ENCODE measurements at places on chromosomes 5 and 9.

DNA sequence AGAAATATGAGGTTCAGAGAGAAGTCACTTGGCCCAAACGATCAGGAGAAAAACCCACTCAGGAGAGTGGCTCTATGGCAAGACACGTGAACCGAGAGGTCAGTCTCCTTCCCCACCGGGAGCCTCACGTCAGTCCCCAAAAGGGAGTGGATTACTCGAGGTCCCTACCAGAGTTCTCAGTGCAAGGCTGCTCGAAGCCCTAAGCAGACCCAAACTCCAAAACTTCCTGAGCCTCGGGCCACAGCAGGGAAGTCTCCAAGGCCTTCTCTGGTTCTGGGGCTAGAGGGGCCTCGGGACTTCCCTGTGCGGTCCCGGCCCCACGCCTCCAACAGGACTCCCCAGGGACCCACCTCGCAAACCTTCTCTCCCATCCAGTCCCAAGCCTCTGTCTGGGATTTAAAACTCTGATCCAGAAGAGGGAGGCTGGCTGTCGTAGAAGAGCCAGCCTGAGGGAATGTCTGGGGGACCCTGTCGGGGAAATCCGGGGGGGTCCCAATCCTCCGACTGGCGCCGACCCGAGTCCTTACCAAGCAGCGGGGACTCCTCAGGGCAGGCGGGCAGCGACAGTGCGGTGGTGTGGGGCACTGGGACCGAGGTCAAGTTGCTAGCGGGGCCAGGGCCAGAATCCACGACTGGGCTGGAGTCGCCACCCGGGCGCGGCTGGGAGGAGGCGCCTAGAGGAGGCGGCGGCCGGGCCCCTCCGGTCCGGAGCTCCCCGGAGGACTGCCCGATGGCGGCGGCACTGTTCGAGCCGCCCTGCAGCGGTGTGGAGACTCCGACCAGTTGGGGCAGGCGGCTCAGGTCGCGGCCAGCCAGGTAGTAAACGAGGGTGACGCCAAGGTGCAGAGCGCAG is 679 bp downstream of the B4GALT1 start:
- DNase-seq = no peak

DNA sequence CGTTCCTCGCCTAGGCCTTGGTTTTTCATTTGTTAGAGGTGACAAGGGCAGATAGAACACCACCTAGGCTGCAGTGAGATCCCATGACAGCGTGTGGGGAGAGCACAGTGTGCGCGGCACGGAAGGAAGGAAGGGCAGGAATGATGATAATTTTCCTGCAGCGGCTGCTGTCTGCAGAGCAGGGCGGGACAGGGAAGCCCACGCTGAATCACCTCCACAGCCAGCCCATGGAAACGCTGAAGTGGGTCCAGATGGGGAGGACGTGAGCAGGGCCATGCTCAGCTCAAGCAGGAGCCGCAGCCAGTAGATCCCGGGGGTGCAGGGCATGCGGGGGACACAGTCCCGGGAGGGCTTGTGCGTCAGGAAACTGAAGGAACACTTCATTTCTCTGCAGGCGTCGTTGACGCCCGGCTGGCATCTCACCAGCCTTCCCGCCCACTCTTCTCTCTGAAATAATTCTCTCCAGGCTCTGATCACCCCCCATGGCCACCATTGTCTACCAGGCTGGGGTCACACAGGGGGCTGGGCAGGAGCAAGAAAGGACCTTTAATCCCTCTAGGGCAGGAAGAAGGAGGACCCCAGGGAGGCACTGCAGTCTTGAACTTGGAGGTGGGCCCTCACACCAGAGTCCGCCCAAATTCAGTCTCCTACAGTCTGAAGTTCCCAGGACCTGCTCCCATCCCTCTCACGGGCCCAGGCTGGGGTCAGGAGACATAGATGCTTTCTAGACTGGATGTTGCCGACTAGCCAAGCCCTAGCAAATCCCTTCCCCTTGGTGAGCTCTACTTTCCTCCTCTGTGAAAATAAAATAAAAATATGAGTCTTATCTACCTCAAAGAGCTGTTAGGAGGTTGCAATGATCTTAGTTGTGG is 20.9 kb upstream of the SYNPO start:
- no peak for DNase-seq

DNA sequence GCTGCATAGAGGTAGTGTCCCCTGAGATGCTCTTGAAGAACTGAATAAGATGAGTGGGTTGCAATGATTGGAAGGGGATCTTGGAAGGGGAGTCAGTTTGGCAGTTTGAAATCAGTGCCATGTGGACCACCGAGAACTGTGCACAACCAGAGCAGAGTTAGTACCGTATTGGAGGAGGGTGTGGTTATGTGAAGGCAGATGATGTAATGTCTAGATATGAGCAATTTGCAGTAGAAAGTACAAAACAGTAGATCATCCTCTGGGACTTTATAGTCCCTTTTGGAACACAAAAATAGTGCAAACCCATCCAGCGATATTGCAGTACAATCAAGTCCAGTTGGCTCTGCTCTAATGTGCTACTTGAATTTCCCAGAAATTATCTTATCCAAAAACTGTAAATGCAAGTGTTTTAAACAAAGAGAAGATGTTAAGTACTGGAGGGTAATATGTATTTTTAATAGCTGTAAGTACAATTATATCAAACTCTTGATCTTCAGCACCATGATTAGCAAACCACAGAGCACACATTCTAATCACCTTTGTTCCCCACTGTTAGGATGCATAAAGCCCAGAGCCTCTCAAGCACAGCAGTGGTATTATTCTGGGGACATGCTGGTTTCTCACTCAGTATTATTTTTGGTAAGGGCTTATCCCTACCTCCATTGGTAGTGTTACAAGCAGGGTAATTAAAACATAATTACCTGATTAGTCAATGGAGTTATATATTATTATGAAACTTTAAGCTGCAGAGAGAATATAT is 41.5 kb downstream of the MEGF10 start:
- no peak for DNase-seq

- no peak for DNase-seq
Measured at GRCh38 chr9:130755377-130756007, 61.9 kb downstream of the EXOSC2 start.

DNA sequence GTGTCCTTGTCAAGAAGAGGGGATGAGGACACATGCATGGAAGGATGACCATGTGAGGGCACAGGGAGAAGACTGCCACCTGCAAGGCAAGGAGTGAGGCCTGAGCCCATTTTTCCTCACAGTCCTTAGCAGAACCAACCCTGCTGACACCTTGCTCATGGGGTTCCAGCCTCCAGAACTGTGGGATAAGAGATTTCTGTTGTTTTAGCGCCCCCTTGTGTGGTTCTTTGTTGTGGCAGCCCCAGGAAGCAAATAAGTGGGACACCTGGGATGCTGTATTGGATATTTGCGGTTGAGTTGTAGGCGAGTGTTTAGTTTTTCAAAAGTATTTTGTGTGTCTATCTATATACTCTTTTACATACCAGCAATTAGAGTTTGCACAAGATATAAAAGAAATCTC is 206.4 kb downstream of the NXNL2 start:
- DNase-seq = no peak

DNA sequence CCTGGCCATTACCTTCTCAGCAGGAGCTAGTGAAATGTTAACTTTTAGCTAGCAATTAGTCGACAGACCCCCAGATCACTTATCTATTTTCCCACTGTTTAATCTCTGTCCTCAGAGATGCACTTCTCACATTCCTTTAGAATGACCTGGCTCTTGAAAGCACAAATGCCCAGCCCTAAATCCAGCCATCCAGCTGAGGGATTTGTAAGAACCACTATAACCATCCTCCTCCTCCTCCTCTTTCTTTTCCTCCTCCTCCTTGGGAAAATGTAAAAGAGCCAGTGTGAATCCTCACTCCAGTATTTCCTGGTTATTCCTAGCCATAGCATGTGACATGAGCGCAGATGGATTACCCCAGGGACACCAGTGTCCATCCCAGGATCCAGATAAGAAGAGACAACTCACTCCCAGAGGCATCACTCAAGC is 124.3 kb downstream of the ENC1 start:
- DNase-seq = no peak

DNA sequence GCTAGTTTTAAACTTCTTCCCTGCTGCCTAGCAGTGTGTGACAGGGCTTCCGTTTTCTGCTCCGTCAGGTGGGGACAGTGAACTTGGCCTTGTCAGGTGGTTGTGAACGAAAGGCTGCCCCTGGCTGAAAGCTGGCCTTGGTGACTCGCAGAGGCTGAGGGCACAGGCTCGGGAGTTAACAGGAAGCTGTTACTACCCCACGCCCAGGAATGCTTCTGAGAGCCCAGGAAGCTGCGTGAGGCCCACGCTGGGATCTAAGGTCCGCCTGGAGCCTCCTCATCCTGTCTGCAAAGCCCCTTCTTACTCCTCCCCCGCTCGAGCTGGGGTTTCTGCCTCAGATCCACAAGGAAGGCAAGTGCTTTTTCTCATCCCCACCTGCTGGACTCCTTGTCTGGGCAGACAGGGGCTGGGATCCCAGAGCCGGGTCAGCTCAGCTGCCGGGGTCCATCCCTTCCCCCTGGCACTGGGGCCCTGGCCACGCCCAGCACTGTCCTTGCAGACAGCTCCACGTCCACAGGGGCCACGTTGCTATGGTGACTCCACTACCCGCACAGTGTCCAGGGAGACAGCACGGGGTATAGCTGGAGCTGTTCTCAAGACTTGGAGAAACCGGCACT is 124.7 kb upstream of the TBC1D2 start:
- DNase-seq = peak; percentile 21

DNA sequence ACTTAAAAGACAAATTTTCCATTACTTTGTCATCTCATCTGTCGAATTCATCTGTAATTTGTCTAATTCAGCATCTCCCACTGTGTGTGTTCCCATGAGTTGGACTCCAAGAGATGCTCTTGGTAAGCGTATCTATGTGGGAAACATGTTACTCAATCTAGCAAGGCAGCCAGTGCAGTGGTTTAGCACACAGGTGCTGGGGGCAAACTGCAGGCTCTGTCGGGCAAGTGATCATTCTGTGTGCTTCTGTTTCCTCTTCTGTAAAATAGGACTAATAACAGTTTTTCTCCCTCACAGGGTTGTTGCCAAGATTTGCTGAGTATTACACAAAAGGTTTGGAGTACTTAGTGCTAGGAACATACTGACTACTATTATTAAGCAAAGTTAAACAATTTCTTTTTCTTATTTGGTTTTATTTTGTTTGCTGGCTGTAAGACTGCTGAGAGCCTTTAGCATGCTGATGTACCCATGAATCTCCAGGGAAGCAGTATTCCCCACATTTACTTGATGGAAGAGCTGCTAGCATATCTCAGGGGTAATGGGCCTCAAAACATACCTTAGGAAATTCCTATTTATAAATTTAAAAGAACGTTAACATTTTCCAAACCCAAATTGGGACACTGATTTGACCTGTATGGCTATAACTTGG is 709 bp upstream of the GAPT start:
- DNase-seq = peak; percentile 11

- no peak for DNase-seq
Measured at GRCh38 chr9:132585954-132586829, 3.8 kb downstream of the BARHL1 start.

GRCh38 chr9:129762985-129763926 is 10.4 kb upstream of the PTGES start:
- no peak for DNase-seq

- DNase-seq = no peak
Measured at GRCh38 chr5:130995254-130995515, 169.9 kb downstream of the HINT1 start.

DNA sequence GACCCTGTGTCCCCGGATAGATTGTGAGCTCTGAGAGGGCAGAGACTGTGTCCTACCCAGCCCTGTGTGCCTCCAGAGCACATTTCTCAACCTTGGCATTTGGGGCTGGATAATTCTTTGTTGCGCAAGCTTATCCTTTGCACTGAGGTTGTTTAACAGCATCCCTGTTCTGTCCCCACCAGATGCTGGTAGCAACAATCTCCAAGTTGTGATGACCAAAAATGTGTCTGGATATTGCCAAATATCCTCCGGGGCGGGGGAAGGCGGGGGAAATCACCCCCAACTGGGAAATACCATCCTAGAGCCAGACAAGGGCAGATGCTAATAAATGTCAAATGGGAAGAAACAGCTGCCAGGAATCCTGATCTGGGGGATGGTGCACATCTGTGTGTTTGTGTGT is 24.0 kb upstream of the TNIP1 start:
- DNase-seq = no peak

DNA sequence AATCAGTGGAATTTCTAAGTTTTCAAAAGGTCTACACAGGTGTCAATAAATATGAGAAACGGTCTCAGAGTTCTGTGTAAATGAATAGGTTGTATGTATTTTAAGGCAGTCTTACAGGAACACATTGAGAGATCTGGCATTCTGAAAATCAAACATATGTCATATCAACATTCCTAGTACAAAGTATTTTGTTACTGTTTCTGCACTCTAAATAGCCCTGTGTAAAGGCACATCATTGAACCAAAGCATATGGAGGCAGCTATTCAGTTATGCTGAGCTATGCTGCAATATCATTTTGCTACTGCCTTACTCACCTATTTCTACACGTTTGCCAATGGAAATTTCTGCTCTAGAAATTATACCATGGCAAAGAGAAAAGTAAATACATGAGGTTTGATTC is 379.1 kb downstream of the KIAA0825 start:
- DNase-seq = no peak

DNA sequence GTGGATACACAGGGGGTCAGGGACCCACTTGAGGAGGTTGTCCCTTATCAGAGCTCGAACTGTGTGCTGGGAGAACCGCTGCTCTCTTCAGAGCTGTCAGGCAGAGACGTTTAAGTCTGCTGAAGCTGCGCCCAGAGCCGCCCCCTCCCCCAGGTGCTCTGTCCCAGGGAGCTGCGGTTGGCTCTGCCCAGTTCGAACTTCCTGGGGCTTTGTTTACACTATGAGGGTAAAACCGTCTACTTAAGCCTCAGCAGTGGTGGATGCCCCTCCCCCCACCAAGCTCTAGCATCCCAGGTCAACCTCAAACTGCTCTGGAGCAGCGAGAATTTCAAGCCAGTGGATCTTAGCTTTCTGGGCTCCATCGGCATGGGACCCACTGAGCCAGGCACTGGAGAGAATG is 15.9 kb downstream of the SRD5A1 start:
- no peak for DNase-seq

DNA sequence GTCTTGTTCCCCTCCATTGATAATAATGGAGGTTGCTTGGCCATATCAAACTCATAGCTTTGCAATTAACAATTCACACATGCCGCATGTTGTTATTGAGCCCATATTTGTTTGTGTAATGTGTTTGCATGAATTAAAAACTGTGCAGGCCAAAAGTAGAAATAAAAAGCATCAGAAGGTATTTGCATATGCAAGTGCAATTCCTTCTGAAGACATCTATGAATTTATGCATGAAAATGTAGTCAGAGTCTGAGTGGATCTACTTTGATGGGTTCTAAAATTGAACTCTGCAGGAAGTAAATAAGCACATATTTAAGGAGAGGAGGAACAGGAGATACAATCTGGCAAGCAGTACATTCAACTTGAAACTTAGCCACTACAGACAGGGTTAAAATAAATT is 1004.6 kb upstream of the WWC1 start:
- DNase-seq = no peak

- no peak for DNase-seq
Measured at GRCh38 chr5:107275333-107275732, 395.4 kb downstream of the EFNA5 start.

DNA sequence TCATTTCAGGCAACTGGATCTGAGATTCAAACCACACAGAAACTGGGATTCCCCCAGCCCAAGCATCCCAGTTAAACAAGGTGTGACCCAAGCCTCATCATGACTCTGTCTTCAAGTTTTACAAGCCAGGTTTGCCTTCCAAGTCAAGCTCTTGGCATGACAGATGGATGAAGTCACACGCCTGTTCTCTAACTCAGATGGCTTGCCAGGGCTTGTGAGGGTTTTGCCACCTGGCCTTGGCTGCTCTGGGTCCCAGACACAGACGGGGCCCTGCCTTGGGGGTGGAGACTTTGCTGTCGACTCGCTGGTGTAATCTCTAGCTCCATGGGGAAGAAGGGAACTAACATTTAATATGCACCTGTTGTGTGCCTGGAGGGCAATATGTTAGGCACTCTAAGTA is 95.8 kb upstream of the RARS1 start:
- DNase-seq = no peak
